ENCODE measurements at places on chromosomes 5 and 9.

DNA sequence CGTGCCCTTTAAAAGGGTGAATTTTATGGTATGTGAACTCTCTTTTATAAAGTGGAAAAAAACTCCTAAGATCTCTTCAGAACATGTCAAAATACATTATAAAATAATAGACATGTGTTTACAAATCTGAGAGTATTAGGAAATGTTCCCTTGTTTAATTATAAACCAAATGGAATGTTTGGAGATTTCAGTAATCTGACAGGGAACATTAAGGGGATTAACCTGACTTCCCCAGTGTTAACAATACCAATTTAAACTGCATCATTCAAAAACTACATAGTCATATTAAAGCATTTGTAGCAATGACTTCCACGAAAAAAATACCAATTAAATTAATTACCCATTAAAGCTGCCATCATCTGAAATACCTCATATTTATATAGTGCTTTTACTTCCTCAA, 1.6 kb upstream of the OCLN start:
- DNase-seq: no peak

DNA sequence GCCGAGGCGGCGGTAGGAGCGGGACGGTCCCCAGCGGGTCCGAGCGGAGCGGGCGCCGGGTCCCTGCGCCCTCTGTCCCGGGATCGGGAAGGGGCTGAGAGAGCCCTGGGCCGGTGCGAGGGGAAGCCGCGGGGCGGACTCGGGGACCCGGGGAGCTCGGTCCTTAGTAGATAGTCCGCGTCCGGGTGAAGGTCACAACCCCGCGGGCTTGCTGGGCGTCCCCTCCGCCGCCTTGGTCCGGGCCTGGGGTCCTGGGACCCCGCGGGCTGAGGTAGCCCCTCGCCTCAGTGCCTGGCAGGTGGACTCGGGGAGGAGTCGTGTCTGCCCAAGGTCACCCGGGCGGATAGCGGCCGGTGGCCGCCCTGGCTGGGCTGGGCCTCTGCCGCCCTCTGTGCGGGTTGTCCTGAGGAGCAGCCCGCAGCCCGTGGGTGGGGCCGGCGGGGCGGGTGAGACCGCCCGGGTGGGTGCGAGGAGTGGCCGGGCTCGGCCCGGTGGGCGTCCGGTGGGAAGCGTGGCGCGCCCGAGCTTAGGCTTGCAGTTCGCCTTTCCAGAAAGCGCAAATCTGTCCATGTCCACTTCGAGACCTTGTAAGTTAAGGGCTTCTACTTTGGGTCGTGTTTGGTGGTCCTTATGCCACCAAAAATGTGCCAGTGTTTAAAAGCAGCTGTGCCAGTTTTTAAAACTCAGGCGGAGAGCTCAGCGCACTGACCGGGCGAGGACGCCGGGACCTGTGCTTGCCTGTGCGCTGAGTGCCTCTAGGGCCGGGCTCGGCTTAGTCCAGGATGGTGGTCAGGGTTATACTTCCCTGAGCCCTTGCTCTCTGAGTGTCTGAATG, 554 bp downstream of the SDHA start:
- DNase-seq: peak; percentile 47

GRCh38 chr5:107948377-107948776, 277.6 kb upstream of the EFNA5 start:
- no peak for DNase-seq

DNA sequence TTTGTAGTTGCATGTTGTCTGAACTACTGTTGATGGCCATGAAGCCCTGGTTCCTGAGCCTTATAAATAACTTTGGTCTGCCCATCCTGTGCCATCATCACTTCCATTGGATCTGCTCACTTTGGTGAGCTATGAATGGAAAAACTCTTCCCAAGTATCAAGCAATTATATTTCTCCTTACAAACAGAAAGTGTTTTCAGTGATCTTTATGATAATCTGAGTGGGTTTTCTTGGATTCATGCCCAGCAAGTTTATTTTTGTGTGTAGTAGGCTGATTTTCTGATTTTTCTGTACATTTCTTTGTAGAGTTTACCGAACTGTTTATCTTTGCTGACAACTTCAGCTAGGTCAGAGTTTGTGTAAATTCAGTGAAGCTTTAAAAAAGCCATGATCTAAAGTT, 31.0 kb downstream of the CAMK4 start:
- DNase-seq: no peak

DNA sequence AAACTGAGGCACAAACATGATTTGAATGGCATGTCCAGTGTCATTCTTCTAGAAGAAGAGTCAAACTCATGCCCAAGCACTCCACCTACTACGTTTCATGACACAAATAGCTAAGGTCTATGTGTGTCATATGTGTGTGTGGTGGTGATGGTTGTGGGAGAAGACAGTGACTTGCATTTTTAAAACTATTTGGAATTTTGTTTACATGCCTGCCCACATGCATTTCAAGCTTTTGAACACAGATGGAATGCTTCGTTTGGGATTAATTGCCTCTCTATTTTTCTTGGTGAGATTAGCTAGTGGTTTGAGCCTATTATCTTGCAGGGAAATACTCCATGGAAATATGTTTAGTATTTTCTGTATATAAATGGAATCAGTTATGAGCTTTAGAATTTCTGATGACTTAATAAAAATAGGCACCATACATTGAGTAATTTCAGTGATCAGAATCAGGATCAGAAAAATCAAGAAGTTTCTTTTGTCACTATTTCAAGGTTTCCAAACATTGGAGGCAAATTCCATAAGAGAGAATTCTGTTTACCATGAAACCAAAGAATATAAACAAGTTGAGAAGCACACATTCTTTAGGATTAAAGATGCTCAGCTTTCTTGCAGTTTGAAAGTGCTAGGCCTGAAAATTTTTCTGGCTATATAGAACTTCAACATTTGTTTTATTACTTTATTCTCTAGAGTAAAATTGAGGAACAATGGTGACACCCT, 260.3 kb upstream of the SEMA6A start:
- no peak for DNase-seq

DNA sequence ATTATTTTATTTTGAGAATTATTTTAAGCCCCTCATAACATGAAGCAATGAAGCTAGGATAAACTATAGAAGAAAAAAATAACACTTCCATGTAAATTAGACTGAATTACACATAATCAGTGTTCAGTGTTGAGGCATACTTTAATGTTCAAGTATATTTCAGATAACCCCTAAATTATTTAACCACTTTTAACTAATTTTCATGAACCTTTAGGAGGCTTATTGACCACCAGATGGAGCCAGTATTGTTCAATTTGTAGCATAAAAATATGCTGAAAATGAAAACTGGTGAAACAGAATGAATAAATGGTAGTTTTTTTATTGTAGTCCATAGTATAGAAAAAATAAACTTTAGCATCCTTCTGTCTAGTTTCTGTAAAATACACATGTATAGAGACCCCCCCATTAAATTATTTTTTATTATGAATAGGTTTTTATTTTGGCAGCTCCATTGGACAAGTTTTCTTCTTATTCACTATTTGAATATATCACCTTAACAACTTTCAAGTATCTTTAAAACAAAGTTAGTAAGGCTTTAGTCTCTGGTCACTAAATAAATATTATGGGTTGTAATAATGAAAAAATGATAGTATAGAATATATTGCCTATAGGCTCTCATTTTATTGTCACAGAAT, 190.1 kb downstream of the CWC27 start:
- DNase-seq: peak; percentile 49

DNA sequence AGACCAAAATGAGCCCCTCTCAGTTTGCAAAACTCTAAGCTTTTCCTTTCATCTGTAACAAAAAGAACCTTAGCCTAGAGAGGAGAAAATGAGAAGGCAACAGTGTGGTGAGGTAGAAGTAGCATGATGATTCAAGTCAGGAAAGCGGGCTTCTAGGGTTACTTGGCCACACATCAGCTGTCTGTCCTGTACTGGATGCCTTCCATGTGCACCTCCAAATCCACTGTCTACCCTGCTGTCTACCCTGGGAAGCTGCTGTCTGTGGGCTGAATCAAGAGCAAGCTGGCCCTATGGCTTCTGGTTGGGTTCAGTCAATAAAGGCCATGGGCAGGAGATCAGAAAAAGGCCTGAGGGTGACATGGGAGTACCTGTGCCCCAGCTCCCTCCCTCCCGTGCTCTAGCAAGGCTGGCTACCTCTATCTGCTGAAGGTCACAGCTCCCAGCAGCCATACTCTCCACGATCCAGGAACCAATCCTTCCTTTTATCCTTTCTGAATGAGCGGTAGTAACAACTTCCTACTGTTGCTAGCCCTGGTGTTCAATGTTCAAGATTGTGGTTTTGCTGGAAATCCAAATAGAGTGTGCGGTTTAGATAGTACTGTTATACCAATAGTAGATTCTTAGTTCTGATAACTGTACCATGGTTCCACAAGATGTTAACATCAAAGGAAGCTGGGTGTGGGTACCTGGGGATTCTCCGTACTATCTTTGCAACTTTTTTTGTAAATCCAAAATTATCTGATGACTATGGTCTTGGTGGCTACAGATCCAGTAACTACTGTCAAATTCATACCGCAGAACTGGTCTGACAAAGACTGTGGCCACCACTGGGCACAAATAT, 191.0 kb downstream of the ESM1 start:
- no peak for DNase-seq

GRCh38 chr5:147989239-147989638, 74.5 kb upstream of the SPINK5 start:
- DNase-seq: no peak

DNA sequence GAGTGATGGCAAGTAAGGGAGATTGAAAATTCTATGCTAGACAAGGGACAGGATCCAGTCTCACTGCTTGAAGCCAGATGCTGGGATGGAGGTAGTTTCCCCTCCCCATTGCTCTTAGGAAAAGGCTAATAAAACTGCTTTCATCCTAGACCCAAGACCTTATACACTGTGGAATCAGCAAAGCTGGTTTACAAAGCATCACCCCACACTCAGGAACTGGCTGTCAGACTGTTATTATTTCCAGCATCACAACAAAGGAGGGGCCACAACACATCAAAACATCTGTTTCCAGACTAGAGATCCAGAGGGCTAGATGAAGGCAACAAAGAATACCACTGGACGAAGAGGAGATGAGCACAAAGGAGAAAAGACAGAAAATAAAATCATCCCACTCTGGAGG, 364.6 kb upstream of the PTGER4 start:
- no peak for DNase-seq

GRCh38 chr9:115207003-115207836, 89.3 kb upstream of the TNC start:
- DNase-seq: peak; percentile 70

GRCh38 chr9:34377404-34377746, 677 bp upstream of the MYORG start:
- no peak for DNase-seq

DNA sequence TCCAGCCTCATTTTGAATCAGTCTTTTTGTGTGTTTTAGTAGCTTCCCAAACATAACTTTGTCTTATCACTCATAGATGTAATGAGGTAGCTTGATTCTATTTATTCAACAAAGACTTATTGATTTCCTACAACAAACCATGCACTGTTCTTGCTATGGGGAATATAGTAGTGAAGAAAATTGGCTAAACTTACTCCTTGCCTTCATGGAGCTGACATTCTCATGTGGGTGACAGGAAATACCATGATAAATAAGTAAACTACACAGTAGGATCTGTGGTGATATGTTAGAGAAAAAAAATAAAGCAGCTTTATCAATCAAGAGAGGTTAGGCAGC, 255.7 kb upstream of the TNC start:
- no peak for DNase-seq

- DNase-seq: no peak
Observed at GRCh38 chr5:136058972-136059354, 30.2 kb downstream of the TGFBI start.

GRCh38 chr9:79644601-79645000, 72.8 kb downstream of the TLE4 start:
- no peak for DNase-seq

DNA sequence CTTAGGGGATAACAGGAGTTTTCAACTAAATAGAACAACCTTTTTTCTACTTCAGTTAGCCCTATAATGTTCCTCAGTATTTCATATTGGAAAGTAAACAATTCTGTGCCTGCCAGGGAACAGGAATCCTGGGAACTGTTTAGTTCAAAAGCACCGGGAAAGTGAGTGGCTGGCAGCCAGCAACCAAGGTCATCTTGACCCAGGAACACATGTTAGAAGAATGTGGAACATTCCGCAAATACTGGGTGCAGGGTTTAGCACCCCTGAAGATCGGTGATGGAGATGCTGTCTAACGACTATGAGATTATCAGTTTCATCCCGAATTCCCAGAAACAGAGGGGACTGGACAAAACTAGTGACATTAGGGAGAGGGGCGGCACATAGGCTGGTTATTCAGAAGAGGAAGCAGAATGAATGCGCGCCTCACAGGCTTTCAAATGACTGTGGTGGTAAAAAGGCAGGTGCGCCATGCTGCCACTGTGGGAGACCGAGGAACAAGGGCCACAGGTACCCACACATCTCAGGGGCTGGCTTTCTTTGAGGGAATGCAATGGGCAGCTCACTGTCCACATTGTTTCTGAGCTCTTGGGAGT, 51.2 kb downstream of the IPPK start:
- DNase-seq: no peak

- DNase-seq: no peak
Observed at GRCh38 chr9:4308482-4308881, 8.6 kb upstream of the GLIS3 start.

DNA sequence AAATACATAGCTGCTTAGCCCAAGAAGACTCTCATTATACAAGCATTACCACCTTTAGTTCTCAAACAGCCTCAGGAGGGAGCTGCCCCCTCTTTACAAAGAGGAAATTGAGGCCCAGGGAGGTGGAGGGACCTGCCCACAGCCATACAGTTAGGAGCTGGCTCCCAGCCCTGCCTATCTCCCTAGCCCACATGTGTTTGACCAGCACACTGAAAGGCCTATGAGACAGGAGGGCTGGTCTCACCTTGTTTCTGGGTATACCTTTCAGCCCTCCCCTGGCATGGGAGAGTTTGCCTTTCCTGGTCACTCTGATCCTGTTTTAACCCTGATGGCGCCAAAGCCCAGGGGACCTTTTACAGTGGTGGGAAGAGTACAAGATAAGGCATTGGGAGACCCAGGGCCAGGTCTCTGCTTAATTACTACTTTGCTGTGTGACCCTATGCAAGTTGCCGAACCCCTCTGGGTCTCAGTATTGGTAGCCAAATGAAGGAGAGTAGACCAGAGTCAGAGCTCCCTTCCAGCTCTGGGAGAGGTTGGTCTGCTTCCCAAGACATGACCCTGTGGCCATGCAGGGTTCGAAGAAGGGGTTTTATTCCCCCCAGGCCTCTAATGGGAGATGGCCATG, 60.9 kb upstream of the RPL26L1 start:
- no peak for DNase-seq

DNA sequence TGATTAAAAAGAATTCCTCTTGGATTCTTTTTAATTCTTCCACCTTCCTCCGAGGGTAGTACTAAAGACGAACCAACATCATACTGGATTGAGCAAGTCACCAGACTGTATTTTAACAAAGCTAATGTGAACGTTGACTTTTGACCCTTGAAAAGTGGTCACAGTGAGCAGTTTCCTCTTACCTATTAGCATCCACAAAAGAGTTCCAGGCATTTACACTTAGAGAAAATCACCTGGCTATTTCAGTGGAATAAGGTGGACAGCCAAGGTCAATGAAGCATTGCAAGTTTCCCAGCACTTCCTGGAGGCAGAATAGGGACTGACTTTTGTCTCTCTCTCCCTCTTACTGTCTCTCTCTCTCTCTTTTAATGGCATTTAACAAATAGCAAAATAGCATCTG, 145.1 kb upstream of the DAB2 start:
- no peak for DNase-seq

GRCh38 chr5:90015584-90016018, 394.0 kb downstream of the CETN3 start:
- DNase-seq: no peak
